Effector memory CD8-positive, alpha-beta T cell (primary cell): ENCODE measurements at places on chromosomes 7 and 10.

- H3K27me3 ChIP-seq: no peaks in the 10 kb centered on the region
- DNase-seq: no peak
- peaks cover 65% of the 10 kb centered on the region for H3K4me1 ChIP-seq
- H3K36me3 ChIP-seq: peaks cover 24% of the 10 kb centered on the region
- H3K27ac ChIP-seq: peak overlapping the region; percentile 91
- H3K4me3 ChIP-seq: peak overlapping the region; percentile 32
These were observed 10.7 kb downstream of the NCOA4 start for GRCh38 chr10:46019569-46020343.

DNA sequence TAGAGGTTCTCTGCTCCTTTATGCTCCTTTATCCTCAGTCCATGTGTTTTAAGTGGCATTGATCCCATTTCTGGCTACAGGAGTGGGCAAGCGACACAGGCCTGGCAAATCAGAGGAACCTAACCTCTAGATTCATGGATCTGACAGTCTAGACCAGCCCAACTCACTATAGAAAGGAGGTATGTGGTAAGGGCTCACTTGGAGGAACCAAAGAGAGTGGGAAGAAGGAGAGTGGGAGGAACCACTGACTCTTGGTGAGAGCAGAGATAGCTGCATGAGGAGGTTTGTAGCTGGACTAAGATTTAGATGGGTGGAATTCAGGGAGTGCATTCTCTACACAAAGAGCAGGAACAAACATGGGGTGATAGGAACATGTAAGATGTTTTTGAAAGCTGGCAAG, 11.6 kb upstream of the FRAT1 start:
- H3K4me3 ChIP-seq: no peak overlapping the region
- H3K4me1 ChIP-seq: no peaks in the 10 kb centered on the region
- no peaks in the 10 kb centered on the region for H3K27me3 ChIP-seq
- no peak for DNase-seq
- H3K27ac ChIP-seq: no peak overlapping the region

DNA sequence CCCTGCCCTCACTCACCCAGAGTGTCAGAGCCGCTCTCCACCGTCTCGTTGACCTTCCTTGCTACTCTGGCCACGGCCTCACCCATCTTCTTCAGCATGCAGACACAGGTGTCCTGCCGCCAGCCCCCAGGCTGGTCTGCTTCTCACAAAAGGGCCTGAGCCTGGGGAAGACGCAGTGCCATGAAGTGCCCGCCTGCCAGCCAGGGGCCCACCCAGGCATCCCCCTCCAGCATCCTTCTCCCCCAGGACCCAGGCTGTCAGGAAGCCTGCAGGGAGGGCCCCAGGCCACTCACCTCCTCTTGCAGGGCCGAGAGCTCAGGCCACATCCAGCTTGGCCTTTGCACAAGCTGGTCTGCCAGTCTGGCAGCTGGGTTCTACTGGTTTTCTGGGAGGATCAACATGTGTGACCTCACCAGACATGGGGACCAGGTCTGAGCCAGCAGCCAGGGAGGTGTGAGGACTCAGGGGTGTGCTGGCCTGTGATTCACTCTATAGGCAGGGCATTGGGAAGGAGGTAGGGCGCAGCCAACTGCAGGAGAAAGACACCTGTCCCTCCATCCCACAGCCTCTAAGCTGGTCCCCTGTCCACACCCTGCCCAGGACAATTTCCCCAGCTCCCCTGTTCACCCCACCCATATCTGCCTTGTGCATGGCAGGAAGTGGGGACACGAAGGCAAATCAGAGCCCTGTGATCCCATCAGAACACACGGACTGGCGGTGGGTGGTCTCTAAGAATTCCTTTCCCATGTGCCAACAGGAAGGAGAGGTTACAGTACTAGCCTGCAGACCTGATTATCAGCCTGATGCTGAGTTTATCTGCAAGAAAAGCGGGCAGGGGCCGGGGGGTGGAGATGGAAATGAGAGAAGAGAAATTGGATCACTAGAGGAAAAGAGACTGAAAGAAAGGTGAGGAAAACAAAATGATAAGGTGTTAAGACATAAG, 5.7 kb downstream of the LRRC20 start:
- no peaks in the 10 kb centered on the region for H3K27me3 ChIP-seq
- no peak for DNase-seq
- H3K36me3 ChIP-seq: no peaks in the 10 kb centered on the region
- H3K27ac ChIP-seq: no peak overlapping the region

GRCh38 chr10:102633287-102633686, 11.0 kb upstream of the TRIM8 start:
- peaks cover 9% of the 10 kb centered on the region for H3K36me3 ChIP-seq
- DNase-seq: no peak
- peak overlapping the region; percentile 73 for H3K27ac ChIP-seq
- peaks cover 25% of the 10 kb centered on the region for H3K4me1 ChIP-seq
- peak overlapping the region; percentile 45 for H3K4me3 ChIP-seq

- H3K4me3 ChIP-seq: peak overlapping the region; percentile 85
- H3K36me3 ChIP-seq: no peaks in the 10 kb centered on the region
- peaks cover 37% of the 10 kb centered on the region for H3K4me1 ChIP-seq
These were observed 20.5 kb downstream of the GLCCI1 start for GRCh38 chr7:7989133-7989532.

- H3K27me3 ChIP-seq: no peaks in the 10 kb centered on the region
- no peak overlapping the region for H3K27ac ChIP-seq
- no peaks in the 10 kb centered on the region for H3K4me1 ChIP-seq
These were observed 137.2 kb downstream of the PHTF2 start for GRCh38 chr7:77935652-77936348.

- H3K27ac ChIP-seq: no peak overlapping the region
- H3K36me3 ChIP-seq: peaks cover 37% of the 10 kb centered on the region
- no peak for DNase-seq
- no peak overlapping the region for H3K4me3 ChIP-seq
- H3K27me3 ChIP-seq: no peaks in the 10 kb centered on the region
These were observed 24.6 kb downstream of the SLK start for GRCh38 chr10:103991393-103992128.

DNA sequence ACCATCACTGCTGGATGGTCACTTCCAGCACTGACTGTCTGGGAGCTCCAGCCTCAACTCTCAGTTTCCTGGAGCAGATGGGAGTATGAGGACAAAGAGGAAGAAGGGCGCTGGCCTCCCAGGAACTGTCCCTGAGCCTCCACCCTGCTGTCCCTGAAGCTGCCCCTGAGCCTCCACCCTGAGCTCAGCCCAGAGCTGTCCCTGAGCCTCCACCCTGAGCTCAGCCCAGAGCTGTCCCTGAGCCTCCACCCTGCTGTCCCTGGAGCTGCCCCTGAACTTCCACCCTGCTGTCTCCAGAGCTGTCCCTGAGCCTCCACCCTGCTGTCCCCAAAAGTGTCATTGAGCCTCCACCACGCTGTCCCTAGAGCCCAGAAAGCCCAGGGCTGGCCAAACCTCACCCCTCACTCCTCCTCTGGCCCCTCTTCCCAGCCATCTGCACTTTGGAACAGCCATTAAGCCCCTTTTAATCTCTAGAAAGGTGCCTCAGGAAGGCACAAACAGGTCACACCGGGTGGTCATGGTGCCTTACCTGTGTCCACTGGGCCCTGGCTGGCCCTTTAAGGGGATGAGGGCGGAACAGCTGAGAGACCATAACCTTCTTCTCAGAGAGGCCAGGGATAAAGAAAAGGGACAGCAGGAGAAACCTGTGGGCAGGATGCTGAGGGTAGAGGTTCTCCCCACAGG, 30.6 kb upstream of the TUBB8 start:
- no peak overlapping the region for H3K4me3 ChIP-seq
- no peaks in the 10 kb centered on the region for H3K36me3 ChIP-seq
- peaks cover 68% of the 10 kb centered on the region for H3K27me3 ChIP-seq
- no peaks in the 10 kb centered on the region for H3K4me1 ChIP-seq
- no peak for DNase-seq
- H3K27ac ChIP-seq: no peak overlapping the region

DNA sequence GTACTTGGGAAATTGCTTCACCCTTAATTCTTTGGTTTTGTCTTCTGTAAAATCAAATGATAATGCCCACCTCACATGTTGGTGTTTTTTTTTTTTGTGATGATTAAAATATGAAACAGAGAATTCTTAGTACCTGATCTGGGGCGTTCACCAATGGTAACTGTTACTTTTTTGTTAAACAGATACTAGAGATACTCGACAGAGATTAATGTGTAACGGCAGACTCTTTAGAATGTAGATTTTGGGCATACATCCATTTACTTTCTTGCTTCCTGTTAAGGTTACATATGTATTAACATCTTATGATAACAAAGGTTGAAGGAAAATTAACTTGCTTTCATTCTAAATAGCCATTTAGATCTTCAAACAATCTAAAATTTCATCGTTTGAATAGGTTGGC, 23.3 kb downstream of the PLXDC2 start:
- no peak overlapping the region for H3K27ac ChIP-seq
- H3K4me3 ChIP-seq: no peak overlapping the region
- H3K27me3 ChIP-seq: no peaks in the 10 kb centered on the region
- H3K4me1 ChIP-seq: no peaks in the 10 kb centered on the region
- no peak for DNase-seq

DNA sequence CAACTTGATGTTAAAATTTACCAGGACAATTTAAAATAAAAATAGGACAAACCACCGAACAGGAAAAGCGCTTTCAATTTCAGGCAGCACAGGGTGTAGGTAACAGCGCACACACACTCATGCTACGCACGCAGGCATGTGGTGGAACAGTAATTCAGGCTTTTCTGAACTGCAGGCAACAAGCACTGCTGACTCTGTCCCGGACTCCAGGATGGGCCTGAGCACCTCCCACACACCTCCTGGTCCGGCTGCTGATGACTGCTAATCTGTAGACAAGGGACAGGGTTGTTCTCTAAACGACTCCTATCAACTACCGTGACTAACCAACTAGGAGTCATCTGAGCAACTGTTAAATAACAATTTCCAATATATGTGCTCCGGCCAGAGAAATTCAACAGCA, 192.6 kb upstream of the FRMD4A start:
- DNase-seq: no peak
- peak overlapping the region; percentile 61 for H3K4me3 ChIP-seq
- peaks cover 81% of the 10 kb centered on the region for H3K36me3 ChIP-seq
- peaks cover 41% of the 10 kb centered on the region for H3K4me1 ChIP-seq
- no peaks in the 10 kb centered on the region for H3K27me3 ChIP-seq
- H3K27ac ChIP-seq: peak overlapping the region; percentile 81

- no peak for DNase-seq
- H3K27ac ChIP-seq: peak overlapping the region; percentile 65
- no peaks in the 10 kb centered on the region for H3K4me1 ChIP-seq
These were observed 56.2 kb downstream of the UBE3C start for GRCh38 chr7:157194948-157195347.
